IPS DF 19.7 (cell line): ENCODE measurements at places on chromosomes 2 and 18.

GRCh38 chr2:182818925-182819324 lies 47.5 kb downstream of the FRZB start:
- DNase-seq = no peak

DNA sequence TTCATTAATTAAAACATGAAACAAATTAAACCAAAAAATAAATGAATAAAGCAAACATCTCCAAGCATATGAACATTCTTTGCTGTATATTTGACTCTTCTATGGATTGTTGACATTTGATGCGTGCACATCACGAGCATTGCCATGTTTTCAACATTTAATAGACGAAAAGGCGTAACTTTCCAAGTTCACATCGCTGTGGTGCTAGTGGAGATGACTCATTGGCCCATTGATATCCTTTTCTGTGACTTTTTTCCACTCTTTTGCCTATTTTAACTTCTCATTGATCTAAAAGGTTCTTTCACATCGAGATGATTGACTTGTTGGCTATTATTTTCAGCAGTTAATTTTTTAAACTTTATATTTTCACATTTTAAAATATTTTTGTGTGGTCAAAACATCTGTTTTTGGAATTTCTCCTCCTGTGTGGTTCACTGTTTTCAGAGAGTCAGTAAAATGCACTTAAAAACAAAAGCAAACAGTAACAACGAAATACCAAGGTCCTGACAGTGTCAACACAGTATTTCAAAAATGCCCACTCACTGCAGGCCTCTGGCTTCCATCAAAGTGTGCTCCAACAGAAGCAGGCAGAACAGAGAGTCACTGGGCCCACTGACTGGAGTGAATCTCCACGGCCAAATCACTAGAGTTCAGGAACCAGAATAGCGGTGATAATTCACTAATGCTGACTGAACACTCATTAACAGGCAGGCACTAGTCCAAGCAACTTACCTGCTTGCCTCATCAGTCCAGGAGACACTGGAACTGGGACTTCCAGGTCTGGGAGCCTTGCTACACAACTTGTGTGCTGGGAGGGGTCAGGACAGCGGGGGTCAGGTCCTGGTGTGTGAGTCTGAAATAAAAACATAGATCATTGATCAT lies 372.2 kb upstream of the SMIM21 start:
- no peak for DNase-seq

GRCh38 chr18:49756671-49757362 lies 56.5 kb downstream of the ACAA2 start:
- no peak for DNase-seq

DNA sequence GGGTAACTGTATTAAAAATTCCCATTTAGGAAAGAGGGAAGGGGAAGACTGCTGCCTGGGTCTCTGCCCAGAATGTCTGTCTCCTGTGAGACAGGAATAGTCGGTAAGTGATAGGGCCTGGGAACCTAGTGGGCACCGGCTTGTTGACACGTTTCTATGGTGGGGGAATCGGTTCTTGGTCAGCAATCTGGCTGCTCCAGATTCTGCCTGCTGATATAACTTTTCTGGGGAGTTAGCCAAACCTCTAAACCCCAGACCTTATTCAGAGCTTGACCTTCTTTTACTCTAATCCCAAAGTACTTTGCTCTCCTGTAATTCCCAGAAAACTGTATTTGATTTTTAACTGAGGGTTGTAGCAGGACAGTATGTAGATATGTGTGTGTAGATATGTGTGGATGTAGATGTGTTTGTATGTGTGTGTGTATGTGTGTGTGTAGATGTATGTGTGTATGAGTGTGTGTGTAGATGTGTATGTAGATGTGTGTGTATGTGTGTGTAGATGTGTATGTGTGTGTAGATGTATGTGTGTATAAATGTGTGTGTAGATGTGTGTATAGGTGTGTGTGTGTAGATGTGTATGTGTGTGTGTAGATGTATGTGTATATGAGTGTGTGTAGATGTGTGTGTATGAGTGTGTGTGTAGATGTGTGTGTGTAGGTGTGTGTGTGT lies 61.8 kb upstream of the TXNDC2 start:
- DNase-seq = no peak

GRCh38 chr2:191707542-191707941 lies 29.6 kb downstream of the NABP1 start:
- no peak for DNase-seq

DNA sequence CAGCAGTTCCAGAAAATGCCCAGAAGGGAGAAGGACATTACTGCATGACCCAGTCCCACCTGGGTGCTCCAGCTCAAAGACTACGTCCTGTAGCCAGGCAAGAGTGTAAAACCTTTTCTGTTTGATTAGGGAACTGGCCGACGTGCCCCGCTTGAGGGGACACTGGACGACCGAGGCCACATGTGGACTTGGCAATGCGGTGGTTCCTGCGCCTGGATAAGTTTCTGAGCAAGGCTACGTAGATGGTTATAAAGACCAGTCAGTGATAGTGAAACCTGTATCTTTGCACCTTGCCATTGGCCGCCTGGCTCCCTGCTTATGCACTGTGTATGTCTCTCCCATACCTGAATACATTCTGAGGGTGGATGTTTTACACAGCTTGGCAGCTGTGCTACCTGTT lies 567.0 kb upstream of the CRIM1 start:
- no peak for DNase-seq

DNA sequence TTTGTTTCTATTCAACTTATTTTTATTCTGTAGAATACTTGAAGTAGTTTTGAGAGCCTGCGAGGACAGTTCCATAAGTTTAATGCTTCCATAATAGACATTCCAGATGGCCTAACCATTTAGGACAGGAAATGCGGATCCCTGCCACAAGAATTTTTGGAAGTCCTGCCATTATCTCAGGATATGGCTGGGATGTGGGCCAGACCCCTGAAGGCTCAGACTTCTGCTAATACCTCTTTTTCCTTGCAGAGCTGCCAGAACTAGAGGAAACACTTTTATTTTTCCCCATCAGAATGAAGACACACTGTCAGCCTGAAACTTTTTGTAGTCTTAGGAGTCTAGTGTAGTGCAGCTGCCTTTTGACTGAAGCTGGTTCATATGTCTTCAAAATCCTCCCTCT lies 806.5 kb downstream of the TDRD15 start:
- no peak for DNase-seq

GRCh38 chr18:22713511-22713910 lies 219.6 kb upstream of the RBBP8 start:
- no peak for DNase-seq

GRCh38 chr18:51480407-51481261 lies 283.2 kb upstream of the MEX3C start:
- DNase-seq = no peak

DNA sequence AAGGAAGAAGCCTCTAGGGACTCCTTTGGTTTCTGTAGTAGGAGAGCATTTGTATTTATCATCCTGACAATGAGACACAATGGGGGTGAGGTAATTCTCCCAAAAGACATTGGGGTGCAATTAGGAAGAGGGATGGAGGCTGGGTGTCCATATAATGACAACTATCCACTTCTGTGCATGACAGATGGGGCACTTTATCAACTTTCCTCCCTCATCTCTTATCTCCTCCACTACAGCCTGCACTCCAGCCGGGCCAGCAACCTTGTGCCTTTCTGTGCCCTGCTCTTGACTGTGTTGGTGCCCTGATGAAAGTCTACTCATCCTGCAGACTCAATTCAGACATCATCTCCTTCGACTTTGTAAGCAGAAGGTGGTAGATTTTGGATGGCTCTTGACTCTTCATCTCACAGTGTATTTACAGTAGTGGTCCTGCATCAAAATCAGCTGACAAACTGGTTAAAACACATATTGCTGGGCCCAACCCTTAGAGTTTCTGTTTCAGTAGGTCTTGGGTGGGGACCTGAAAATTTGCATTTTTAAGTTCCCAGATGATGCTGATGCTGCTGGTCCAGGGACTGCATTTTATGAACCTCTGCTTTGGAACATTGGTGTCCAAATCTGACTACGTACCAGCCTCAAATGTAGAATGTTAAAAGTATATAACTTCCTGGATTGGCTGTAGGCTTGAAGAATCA lies 40.8 kb upstream of the CFAP36 start:
- DNase-seq = no peak

- DNase-seq = no peak
Observed at GRCh38 chr2:8677646-8678592, 3.9 kb upstream of the ID2 start.

- no peak for DNase-seq
Observed at GRCh38 chr2:238925281-238925680, 77.4 kb downstream of the TWIST2 start.
